Mesothelial cell of epicardium (in vitro differentiated cells): ENCODE measurements at places on chromosomes 3 and 15. TPM values are rescaled to one million over a fixed set of nuclear protein-coding genes. Genes with fewer than 3 reads are reported as not detected.

Gene SH3GL3
- total RNA-seq = 5.7 to 6.1 TPM (median 6.0 TPM) in 3 replicates

Gene PLA2G4F
- total RNA-seq = 0.91 to 1.5 TPM (median 1.5 TPM) in 3 replicates

Gene NR1I2
- total RNA-seq = 0.07 to 0.20 TPM (median 0.11 TPM) in 3 replicates

Gene C2CD4B
- not detected in 3 replicates for total RNA-seq

Gene FAN1
- total RNA-seq = 27.0 to 32.3 TPM (median 28.0 TPM) in 3 replicates

Gene MASP1
- total RNA-seq = 1.4 to 2.4 TPM (median 1.5 TPM) in 3 replicates

Gene MED12L
- total RNA-seq = 13.5 to 16.9 TPM (median 13.8 TPM) in 3 replicates

Gene OR5K2
- not detected in 3 replicates for total RNA-seq

Gene ZPLD1
- 0.07 TPM in 1 of 3 replicates, not detected in the others for total RNA-seq

Gene LYSMD2
- total RNA-seq = 1.8 to 2.1 TPM (median 1.9 TPM) in 3 replicates

Gene ECE2
- total RNA-seq = not detected in 3 replicates

Gene ETV5
- total RNA-seq = 27.1 to 29.7 TPM (median 27.3 TPM) in 3 replicates

Gene TARS3
- total RNA-seq = 18.1 to 22.4 TPM (median 21.0 TPM) in 3 replicates

Gene CYP1A1
- 0.20 to 0.27 TPM in 2 of 3 replicates, not detected in the other for total RNA-seq

Gene CHCHD4
- total RNA-seq = 7.1 to 7.3 TPM (median 7.3 TPM) in 3 replicates
